Body of pancreas (tissue), 4 donors: ENCODE measurements at places on chromosomes 3 and 15. TPM values are rescaled to one million over a fixed set of nuclear protein-coding genes. Genes with fewer than 3 reads are reported as not detected.

Gene SCN5A
- 0.26 TPM for total RNA-seq

Gene UBA5
- 99.2 TPM for total RNA-seq

Gene MYO5A
- 8.2 TPM for total RNA-seq

Gene CFAP20DC
- total RNA-seq = 0.33 TPM

Gene KLHL40
- total RNA-seq = not detected

Gene LXN
- total RNA-seq = 14.0 TPM

Gene ECE2
- total RNA-seq = 11.7 TPM

Gene GABRR3
- not detected for total RNA-seq

Gene IGSF10
- 1.0 TPM for total RNA-seq

Gene TGM5
- total RNA-seq = not detected

Gene LNP1
- total RNA-seq = 4.6 TPM

Gene HDC
- not detected for total RNA-seq

Gene FANCI
- 7.3 TPM for total RNA-seq

Gene GOLGA8T
- not detected for total RNA-seq

DNA sequence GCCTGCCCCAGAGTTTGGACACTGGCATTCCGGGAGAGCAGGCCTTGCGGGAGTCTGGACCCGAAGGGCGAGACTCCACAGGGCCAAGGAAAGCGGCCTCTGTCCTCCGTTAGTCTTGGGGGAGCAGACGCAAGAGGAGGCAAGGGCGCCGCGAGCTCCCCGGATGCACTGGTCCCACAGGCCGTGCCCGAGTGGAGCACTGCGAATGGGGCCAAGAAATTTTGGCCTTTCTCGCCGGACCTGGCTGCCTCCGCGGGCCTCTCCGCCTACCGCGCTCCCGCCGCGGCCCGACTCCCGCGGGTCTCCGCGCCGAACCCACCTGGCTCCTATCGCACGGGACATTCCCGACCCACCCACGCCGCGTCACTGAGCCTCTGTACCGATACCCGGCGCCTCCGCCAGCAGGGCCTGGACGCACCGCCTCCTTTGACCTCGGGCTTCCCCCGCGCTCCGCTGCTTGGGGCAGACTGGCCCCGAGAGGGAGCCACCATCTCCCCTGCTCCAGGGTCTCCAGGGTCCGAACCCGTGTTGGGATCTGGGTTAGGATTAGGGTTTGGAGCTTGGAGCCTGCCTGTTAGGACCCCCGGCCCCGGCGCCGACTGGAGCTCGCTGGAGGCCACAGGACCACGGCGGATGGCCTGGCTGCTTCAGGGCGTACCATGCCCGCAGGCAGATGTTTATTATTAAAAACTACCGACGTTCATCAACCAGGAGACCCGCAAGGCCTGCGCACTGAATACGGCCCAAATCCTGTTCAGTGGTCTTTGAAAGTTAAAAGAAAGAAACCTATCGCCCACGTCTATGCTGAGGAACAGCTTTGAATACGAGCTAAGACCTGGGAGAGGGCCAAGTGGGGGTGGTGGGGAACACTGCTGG, 11.7 kb downstream of the SHOX2 start:
- no peak for DNase-seq

- DNase-seq = no peak
Measured at GRCh38 chr3:174242311-174243041, 616.7 kb upstream of the NAALADL2 start.

DNA sequence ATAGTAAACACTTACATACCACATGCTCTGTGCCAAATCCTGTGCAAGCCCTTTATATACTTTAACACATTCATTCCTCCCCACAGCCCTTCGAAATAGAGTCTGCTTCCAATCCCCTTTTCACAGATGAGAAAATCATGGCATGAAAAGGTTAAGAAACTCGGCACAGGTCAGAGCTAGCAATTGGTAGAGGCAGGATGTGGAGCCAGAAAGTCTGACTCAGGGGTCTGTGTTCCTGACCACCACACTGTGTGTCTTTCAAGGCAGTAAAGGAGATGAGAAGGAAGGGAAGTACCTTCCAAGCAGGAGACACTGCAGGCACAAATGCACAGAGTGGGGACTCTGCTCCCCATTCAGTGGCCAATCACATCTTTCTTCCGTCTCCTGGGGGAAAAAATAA, 61.1 kb downstream of the SCN11A start:
- DNase-seq = no peak

DNA sequence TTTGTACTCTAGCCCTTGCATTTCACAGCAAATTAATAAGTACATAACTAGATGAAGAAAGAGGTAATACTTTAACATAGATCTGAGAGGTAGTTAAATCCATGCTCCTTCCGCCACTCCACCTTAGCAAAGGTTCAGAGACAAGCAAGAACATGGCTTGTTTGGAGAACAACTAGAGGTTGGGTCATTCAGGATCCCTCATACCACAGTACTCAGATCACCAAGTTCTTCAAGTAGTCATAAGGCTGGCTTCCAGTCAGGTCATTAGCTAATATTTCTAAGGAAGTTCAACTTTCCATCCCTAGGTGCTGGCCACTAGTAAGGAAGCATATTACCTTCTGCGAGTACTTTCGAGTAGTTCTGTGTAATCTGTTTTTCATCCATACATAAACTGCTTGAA, 44.1 kb downstream of the CD200R1 start:
- no peak for DNase-seq

DNA sequence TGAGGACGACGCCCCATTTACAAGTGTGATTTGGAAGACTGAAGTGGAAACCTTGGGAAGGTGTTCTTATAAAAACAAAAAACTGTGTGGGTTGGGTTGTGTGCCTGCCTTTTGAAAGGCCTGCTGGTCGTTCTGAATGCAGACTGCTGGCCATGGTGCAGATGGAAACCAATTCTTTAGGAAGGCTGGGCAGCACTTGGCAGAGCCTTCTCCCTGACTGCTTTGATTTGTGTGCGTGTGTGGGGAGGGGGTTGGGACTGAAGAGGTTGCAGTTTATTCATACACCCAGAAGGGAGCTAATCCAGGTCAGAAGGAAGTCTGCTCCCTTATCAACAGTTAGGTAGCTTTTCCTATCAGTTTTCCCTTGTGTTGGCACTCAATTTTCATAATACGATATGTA, 288.7 kb downstream of the SOX2 start:
- no peak for DNase-seq

DNA sequence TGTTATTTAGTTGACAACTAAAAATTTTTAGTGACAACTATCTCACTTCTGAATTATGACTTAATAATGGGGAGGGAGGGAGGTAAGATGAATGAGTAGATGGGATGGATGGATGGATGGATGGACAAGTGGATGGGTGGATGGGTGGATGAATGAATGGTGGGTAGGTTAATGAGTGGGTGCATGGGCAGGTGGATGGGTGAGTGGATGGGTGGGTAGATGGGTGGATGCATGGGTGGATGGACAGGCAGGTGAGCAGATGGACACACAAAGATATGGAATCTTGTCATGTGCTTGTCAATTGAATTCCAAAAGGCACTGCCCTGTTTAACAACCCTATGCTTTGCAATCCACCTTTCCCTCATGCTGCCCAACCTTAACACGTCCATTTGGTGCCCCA, 41.5 kb downstream of the KLHL25 start:
- no peak for DNase-seq

DNA sequence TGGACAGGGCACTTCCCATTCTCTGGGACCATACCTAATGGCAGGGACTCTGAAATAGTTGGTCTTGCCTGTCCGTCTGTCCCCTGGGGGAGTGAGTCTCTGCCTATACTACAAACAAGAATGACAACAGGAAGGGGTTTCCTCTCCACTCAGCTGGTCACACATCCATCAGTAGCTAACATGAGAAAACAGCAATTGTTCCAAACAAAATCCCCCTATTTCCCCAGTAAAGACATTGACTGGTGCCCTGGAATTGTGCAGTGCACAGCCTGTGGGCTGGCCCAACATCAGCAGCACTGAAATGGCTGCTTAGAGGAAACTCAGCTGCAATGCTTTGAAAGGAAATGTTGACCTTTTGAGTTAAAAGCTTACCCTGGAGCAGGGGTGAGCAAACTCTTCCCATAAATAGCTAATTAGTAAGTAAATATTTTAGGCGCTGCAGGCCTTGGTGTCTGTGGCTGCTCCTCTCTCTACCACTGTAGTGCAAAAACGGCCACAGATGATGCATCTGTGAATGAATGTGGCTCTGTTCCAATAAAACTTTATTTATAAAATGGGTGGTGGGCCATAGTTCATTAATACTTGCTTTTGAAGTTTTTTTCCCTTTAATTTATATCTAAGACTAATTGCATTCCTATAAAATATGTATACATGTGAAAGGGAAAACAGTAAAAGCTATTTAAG, 174.3 kb downstream of the KLF13 start:
- DNase-seq = peak; percentile 2

GRCh38 chr3:23594894-23595670, 210.7 kb upstream of the UBE2E1 start:
- no peak for DNase-seq

DNA sequence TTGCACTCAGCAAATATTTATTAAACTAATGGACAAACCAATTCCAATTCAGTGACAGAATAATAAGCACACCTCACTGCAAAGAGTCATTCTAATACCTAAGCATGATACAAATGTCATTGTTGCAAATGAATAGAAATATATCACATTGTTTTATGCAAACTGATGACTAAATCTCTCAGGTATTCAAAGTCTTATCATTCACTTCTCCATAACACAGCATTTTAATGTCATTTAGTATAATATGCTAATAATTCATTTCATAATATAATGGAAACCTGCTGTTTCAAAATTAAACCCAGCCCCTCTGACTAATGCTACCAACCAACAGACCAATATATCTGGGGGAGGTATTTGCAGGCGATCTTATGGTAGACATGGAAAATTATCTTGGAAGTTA, 71.8 kb downstream of the FGF7 start:
- no peak for DNase-seq

GRCh38 chr15:52252781-52253180, 42.8 kb downstream of the MYO5C start:
- no peak for DNase-seq

DNA sequence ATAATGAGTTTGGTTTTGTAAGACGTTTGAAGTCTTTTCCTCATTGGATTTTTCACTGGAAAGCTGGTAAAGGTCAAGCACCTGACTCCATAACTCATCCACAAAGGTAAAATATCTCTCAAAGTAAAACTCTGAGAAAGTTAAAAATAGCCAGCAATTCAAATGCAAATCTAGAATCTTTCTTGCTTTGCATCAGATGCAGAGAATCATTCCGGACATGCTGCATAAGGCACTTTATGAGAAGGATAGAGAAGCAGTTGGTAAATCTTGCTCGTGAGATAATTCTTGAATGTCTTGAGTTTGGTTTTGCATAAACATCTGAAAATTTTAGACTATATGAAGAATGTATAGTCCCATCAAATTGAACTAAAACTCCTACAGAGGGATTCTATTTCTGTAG, 9.1 kb downstream of the KCNMB2 start:
- DNase-seq = no peak

GRCh38 chr3:141367038-141367730, 1.1 kb upstream of the ZBTB38 start:
- DNase-seq = peak; percentile 28

DNA sequence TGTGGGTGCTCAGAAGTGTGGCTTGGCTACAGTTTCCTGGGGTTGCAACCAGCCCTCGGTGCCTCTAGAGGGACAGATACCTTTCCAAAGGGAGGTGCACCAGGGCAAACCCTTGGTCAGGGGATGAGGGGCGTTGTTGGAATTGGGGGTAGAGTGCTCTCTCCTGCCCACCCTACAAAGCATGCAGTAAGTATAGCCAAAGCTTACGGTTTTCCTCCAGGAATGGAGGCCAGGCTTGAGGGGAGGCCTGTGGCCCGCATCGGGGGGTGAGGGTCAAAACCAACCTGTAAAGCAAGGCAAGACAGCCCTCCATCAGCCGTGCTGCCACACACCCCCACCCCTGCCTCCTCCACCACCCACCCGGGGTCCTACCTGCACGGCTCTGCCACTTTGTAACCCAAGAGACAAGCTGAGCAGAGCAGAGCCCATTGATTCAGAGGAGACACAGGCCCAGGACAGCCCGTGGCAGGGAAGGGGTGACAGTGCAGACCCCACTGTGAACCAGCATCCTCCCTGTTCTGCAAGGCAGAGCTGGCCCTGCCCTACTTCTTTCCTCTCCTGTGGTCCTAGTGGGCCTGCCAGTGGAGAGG, 41.5 kb downstream of the TLE3 start:
- no peak for DNase-seq

GRCh38 chr15:76584868-76585575, 248.4 kb downstream of the ISL2 start:
- no peak for DNase-seq

- DNase-seq = no peak
Measured at GRCh38 chr3:115930922-115931321, 307.6 kb downstream of the GAP43 start.

- no peak for DNase-seq
Measured at GRCh38 chr3:12893247-12893646, 51.9 kb upstream of the RPL32 start.

DNA sequence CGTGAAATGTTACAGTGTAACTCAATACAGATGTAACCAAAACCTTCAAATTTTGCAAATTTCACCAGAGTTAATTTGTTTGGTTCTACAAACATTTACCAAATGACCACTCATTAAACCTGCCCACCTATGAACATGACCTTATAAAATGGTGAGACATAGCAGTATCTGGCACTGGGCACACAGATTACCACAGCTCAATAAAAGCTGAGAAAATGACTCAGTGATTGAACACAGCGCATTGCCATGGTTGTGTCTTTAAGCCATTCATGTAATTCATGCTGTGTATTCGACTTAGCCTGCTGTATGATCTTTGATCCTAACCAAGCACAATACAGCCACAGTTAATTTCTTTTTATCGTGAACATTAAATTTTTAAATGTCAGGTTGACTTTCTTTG, 11.3 kb downstream of the PPARG start:
- DNase-seq = no peak
